Activated T-helper 9 cell treated with anti-CD3 and anti-CD28 coated beads, Interleukin-2, amount 50 U/mL, for 16 hours (primary cell): ENCODE measurements at places on chromosomes 2 and 18.

DNA sequence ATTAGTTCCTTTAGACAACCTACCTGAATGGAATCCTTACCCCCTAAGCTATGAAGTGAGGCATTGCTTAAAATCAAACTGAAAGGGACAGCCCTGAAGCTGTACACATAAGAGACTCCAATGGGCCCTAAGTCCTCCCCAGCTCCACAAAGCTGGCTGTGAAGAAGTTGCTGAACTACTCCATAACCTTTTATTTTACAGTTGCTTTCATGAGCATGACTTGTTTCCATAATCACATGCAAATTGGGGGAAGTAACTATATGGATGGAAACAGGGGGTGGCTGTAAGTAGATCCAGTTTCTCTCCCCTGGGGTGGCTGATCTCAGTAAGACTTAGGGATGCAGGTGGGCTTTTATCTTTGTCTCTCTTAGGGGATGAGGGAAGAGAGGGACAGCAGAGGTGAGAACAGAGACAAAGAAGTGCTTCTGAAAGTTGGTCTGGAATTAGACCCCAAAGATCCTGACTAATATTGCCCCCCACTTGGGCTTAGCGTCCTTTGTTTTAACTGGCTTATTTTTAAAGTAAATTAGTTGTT, 5.5 kb downstream of the FZD5 start:
- no peak for DNase-seq

- no peak for DNase-seq
These were observed 6.0 kb downstream of the FANCL start for GRCh38 chr2:58235170-58235569.

DNA sequence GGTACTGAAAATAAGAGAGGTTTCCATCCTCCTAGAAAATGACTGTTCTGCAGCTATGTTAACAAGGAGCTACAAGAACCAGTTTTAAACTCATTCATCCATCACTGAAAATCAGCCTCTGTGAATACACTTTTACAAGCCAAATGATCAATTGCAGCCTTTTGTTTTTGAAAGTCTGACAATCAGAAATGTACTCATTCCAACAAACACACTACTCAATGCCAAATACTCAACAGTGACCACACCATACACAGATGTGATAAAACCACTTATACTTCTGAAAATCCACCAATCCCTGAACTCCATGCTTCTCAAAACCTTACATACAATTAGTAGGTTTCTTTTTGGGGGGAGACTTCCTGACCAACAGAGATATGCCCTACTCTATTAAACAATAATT, 663.9 kb upstream of the CHAC2 start:
- no peak for DNase-seq

DNA sequence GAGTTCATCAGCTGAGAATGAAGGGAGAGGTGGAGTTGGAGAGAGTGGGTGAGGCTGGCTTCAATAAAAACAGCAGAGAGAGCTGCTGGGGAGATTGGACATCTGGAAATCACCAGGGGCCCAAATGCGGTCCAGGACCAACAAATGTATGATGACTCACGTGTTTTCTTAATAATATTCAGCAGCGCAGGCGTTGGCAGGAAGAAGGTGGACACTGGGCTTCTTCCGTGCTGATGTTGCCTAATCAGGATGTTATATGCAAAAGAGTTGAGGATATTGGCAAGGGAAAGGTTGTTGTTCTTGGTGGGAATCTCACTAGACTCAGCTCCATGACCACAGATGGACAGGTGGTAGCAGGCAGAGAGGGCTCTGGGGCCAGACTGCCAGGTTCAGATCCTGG, 12.8 kb upstream of the PLA2R1 start:
- no peak for DNase-seq

DNA sequence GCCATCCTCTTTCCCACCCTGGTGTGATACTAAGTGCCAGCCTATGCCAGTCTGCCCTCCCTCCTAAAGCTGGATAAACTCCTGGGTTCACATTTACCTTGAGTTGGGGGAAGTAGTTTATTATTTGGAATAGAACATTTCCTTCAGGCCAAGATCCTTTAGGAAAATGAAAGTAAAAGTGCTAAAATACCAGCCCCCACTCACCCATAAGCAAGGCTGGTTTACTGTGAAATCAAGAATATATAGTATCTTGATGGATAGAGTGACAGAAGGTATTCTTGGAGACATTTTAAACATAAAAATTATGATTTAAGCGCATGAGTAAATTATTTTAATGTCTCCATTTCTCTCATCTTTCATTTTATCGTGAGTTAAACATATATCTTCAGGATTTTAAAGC, 27.1 kb downstream of the ZNF532 start:
- DNase-seq: no peak

DNA sequence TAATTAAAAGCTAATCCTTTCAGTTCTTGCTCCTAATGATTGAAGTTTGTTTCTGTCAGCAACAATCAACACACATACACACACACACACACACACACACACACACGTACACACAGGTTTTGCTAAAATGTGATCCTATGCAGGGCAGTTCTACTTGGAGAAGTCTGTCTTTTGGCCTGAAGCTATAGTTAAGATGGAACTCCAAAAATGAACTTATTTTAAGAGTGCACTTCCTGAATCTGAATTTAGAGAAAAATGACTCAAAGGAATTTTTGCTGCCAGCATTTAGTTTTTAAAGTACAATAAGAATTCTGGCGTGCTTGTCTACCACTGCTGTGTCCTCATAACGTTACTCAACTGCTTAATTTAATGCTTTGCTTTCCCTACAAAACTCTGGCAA, 6.6 kb downstream of the GALNT5 start:
- no peak for DNase-seq

DNA sequence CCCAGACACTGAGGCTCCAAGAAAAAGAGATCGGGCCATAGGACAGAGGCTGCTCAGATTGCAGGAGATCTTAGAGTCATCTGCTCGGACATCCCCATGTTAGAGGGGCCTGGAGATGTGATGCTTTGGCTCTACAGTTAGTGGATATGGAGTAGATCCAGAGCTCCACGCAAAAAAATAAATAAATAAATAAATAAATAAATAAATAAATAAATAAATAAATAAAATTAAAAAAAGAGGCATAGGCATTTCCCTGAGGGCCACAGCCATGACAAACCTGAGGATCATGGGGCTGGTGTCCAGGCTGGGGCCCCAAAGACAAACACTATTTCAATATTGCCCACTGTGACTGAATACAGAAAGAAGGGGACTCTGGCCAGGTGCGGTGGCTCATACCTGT, 85.5 kb downstream of the PLB1 start:
- no peak for DNase-seq

- no peak for DNase-seq
These were observed 21.6 kb downstream of the ZEB2 start for GRCh38 chr2:144498277-144498676.

DNA sequence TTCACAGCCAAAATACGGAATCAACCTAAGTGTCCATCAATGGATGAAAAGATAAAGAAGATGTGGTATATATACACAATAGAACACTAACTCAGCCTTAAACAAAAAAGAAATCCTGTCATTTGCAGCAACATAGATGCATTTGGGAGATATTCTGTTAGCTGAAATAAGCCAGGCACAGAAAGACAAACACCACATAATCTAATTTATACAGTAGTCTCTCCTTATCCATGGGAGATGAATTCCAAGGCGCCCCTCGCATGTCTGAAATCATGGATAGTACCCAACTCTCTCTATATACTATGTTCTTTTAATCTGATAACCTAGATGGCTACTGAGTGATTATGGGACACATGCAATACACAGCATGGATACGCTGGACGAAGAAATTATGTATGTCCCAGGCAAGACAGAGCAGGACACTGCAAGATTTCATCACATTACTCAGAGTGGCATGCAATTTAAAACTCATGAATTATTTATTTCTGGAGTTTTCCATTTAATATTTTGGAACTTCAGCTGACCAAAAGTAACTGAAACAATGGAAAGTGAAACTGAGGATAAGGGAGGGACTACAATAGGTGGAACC, 39.5 kb downstream of the ORC4 start:
- no peak for DNase-seq

DNA sequence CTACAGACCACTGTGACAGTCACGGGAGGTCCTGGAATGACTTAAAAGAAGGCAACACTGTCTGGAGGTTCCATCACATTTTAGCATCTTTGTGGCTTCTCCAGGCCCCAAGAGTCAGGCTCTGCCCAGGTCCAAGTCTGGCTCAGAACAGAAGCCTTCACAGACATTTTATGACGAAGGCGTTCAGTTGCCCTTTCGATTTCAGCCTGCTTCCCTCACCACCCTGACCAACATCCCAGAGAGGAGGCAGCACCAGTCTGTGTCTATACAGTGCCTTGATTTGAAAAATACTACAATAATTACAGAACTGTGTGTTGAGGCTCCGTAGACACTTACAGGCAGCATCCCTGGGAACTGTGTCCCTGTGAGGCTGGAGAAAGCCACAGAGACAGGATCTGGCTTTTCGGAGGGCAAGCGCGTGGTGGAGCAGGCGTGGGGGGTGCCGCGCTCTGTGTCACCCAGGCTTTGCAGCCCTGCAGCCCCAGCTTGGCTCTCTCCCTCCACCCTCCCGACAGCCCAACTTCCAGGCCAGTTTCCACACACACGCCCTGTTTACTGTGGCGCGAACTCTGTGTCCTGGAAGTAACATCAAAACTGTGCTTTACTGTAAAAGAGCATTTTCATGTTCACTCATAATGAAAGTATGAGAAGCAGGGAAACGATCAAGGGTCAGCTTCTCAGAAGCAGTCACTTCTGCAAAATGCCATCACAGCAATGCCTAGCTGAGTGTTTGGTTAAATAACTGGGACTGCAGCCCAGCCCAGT, 153.5 kb upstream of the ALKAL2 start:
- DNase-seq: no peak
